ENCODE measurements at places on chromosomes 6 and 20.

DNA sequence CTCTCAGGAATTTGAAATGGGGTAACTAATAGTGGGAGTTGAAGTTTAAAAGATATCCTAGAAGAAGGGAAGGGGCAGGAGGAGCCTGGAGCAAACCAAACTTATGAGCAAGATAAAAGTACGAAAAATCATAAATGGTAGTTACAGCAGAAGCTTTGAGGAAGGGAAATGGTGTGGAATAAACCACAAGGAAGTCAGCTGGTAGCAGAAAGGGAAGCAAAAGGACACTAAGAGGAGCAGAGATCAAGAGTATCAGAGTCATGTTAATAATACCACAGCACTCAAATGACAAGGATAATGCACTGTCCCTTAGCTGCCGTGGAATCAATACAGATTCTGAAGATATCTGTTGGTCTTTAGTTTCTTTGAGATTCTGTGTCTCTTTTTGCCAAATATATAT, 44.9 kb upstream of the CCDC28A start:
- no peak for DNase-seq

DNA sequence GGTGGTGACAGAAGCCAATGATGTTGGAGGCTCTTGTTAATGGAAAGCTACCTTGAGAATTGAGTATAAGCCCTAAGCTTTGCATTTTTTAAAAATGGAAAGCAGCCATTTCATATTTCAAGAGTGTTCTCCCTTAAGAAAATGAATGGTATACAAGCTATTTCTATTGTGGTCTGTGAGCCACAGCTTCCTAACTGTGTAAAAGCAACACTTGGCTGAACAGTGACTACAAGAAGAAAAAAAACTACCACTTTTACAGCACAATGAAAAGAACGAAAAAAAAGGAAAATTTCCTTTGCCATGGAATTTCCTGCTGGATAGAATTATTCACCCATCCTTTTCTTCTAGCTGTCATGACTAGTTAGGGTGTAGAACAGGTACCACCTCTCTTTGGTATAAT, 397.1 kb upstream of the BTBD3 start:
- DNase-seq = peak; percentile 28

GRCh38 chr20:34175079-34175478, 63.0 kb upstream of the EIF2S2 start:
- DNase-seq = no peak

- no peak for DNase-seq
These were observed 81.7 kb upstream of the NNAT start for GRCh38 chr20:37439223-37439933.

DNA sequence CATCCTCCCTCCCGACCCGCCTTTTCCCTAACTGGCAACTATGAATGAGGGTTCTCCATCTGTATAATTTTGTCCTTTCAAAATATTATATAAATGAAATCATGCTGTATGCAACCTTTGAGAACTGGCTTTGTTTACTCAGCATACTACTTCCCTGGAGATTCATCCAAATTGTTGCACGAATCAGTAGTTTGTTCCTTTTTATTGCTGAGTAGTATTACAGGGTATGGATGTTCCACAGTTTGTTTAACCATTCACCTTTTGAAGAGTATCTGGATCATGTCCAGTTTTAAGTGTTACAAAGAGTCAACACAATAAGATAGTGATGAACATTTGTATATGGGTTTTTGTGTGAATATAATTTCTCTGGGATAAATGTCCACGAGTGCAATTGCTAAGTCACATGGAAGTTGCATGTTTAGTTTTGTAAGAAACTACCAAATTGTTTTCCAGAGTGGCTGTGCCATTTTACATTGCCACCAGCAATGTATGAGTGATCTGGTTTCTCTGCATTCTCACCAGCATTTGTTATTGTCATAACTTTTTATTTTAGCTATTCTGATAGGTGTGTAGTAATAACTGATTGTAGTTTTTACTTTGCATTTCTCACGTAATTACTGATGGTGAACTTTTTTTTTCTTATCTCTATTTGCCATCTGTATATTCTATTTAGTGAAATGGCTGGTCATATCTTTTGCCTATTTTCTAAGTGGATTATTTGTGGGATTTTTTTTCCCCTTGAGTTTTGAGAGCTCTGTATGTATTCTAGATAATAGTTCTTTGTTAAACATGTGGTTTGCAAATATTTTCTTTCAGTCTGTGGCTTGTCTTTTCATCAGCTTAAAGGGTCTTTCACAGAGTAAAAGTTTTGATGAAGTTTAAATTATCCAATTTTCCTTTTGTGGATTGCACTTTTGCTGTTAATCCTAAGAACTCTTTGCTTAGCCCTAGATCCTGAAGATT, 14.4 kb upstream of the RNF24 start:
- no peak for DNase-seq

DNA sequence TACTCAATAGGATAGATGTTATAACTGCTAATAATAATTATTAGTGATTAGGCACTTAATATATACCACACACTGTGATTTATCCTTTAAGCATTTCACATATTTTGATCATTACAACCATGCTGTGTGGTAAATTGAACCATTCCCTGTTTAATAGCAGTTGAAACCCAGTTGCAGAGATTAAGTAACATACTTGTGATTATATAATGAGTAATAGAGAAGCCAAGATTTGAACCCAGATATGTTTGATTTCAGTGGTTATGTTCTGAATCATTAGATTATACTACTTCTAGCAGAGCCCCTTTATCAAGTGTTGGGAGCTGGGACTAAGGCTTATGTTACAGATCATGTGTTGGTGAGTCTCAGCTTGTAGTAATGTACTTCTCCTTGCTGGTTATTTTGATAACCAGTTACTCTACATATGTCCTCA, 44.1 kb downstream of the STK4 start:
- peak; percentile 53 for DNase-seq

DNA sequence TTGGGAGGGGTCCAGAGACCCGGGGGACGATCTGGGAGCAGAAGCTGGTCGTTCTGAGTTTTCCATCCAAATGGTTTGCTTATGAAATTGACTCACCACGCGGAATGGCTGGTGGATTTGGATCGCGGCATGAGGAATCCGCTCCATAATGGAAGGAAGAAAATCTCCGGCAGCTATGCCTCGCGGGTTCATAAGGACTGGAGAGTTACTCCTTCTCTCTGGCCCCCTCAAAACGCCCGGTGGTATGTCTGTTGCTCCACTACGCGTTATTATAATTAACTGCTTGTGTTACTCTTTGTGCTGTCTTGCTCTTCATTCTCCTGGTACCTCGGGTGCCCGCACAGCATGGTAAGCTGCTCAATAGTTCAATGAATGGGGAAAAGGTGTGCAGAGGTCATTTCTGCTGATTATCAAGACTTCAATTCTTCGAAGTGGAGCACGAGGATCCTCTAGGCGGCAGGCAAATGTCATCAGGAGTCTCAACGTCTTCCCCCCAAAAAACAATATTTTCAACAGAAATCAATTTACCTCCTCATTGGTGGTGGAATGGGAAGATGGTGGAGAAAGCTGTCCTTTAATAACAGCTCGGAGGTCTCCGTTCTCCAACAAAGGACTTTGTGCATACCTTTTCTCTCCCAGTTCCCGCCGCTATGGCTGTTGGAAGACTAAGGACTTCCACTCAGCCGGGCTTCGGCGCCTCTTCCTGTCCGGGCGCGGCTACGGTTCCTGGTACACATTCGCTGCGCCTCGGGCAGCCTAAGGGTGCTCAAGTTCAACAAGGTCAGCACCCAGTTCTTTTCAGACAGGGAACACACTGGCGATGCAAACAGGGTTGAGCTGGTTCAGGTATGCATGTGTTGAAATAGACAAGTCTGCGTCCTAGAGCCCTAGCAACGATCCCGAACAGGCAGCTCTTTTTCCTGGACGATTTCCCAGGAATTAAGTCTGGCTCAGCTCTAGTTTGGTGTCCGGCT, 9.2 kb upstream of the PRSS16 start:
- no peak for DNase-seq

DNA sequence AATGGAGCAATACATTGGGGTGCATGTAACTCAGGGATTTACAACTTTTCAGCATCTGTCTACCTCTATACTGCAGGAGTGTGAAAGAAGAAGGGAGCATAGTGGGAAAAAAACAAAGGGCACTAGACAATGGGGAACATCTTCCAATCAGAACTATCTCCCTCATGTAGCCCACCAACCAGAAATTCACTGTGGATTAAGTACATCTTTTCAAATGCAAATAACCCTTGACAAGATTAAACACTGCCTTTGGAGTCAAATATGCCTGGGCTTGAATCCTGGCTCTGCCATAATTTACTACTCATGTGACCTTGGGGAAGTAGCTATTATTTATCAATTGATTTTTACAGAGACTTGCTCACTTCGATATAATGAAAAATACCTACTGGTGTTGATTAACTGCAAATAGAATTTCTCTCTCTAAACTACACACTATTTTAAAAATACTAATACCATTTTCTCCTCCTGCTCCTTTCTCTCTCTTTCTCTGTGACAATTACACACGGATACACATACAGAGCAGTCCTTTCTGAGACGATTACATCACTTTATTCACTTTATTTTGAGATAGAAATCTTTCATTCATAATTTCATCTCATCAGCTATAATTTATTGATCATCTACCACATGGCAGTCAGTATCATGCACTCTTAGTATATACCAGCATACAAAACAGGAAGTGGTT, 783.7 kb downstream of the FRK start:
- DNase-seq = no peak

- DNase-seq = no peak
These were observed 31.3 kb upstream of the BMP2 start for GRCh38 chr20:6735942-6736845.

DNA sequence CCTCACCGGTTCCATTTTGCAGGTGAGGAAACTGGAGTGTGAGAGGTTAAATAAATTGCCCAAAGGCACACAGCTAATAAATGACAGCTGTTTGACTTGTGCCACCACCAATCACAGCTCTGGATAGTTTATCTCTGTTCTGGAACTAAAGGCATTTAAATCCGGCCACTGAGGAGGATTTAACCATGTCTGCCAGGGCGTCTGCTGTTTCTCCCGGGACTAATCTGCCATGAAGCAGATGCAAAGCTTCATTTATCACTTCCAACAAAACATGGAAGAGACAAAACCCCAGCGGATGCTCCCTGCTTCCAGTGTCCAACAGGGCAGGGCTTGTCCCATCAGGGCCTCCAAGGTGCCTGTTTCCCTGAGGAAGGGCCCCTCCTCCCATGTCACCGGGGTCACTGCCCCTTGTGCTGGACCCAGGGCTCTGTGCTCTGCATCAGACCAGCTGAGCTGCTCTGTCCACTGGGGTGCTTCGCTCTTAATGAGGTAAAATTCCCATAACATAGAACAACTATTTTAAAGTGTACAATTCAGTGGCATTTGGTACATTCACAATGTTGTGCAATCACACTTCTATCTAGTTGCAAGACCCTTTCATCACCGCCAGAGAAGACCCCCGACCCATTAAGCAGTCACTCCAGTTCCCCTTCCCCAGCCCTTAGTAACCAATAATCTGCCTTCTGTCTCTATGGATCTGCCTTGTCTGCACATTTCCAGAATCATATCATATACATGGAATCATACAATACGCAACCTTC, 244.3 kb downstream of the PTPRT start:
- no peak for DNase-seq

DNA sequence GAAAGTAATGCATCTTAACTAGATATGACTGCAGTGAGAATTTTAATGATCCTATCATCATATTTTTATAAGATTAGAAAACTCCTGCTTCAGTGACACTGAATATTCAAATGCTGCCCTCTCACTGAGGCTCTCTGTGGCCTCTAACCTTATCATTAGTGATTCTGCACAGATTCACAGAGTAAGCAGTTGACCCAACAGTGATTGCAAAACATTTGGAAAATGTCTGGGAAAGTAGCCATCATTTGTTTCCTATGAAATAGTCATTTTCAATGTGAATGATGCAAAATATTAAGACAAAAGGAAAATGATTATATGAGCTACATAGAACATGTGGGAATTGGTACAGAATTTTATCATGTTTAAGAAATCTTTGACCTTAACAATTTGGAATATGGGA, 210.3 kb downstream of the TBX18 start:
- DNase-seq = peak; percentile 75

- DNase-seq = peak; percentile 25
These were observed 2.5 kb upstream of the TMEM14C start for GRCh38 chr6:10720265-10720959.

DNA sequence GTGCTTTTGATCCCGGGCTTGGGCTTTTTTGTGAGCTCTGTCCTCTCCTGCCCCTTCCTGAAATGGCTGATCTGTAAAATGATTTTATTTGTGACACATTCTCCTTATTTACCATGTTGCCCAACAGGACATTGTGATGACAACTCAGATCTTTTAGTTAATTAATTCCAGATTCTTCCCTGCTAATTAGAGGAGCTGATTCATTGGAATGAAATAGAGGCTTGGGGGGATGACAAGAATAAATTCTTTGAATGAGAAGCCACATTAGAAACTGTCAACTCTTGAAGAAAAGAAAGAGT, 26.1 kb upstream of the GABRR1 start:
- peak; percentile 3 for DNase-seq

GRCh38 chr6:17666646-17667045, 40.1 kb downstream of the NUP153 start:
- no peak for DNase-seq

DNA sequence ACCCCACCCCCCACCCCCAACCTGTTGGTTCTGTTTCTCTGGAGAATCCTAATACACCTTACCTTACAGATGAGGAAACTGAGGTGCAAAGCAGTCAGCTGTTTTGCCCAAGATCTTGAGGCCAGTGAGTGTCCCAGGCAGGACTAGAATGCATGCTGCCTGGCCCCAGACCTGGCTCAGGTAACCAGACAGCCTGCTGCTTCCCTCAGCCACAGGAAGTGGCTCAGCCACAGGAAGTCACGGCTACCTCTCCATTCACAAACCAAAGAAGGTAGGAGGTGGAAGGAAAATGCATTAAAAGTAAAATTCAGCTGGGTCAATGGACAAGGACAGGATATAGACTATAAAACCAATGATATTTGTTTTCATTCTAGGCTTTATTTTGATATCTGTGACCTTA, 517.6 kb downstream of the CD83 start:
- DNase-seq = no peak

- no peak for DNase-seq
These were observed 84.6 kb downstream of the ID4 start for GRCh38 chr6:19921786-19922185.
